Fibroblast of the aortic adventitia (primary cell): ENCODE measurements at places on chromosomes 6 and 20.
A peak's percentile ranks its signal among the peaks of the same experiment; 100 is the strongest.

- no peak for DNase-seq
These were observed 46.5 kb downstream of the NFATC2 start for GRCh38 chr20:51495921-51496545.

- no peak for DNase-seq
These were observed 110.3 kb upstream of the ENPP5 start for GRCh38 chr6:46281110-46281509.

DNA sequence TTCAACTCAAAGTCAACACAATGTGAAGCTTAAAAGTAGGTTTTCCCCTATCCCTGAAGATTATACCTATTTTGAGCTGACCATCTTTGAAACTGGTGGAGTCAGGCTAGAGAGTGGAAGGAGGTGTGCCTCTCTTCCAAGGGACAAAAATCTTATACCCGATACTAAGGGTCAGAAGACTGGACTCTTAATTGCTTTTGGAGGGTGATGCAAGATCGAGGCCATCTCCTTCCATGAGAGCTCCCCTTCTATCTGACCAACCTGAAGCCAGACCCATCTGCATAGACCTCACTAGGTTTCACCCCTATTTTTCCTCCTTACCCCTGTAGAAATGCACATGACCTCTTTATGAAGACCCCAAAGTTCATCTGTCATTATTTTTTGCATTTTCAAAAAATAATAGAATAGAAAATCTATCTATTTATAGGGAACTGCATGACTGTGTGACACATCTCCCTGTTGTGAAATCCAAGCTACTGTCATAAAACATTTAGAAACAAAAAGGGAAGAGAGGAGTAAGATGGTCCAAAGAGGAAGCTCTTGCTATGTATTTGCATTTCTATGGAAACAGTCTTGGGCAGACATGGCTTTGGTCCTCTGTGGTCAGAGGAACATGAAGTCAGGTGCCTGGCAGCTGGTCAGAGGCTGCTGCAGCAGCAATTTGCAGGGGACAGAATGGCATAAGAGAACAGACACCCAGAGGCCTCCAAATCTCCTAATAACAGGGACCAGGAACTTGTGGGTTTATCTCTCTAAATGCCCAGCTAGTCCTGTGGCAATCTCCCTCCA is 349.2 kb downstream of the MAFB start:
- DNase-seq = no peak

DNA sequence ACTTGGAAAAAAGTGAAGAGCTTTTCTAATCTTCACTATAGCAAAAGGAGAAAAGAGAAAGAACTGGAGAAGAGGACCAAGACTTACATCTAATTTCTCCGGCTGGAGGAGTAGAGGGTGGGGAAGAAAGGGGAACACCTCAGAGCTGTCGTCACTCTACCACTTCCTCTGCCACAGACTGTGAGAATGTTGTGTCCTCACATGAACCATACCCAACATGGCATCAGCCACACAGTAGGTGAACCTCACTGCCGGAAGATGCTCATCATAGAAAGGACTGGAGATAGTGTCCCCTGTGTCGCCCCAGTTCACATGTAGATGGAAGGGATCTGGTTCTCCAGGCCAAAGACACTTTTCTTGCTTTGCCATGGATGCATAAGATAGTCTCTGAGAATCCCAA is 604.4 kb upstream of the NOX3 start:
- no peak for DNase-seq

GRCh38 chr20:35334311-35335101 is 42.3 kb upstream of the FAM83C start:
- no peak for DNase-seq

GRCh38 chr6:121439926-121440325 is 4.5 kb downstream of the GJA1 start:
- DNase-seq = peak; percentile 39

DNA sequence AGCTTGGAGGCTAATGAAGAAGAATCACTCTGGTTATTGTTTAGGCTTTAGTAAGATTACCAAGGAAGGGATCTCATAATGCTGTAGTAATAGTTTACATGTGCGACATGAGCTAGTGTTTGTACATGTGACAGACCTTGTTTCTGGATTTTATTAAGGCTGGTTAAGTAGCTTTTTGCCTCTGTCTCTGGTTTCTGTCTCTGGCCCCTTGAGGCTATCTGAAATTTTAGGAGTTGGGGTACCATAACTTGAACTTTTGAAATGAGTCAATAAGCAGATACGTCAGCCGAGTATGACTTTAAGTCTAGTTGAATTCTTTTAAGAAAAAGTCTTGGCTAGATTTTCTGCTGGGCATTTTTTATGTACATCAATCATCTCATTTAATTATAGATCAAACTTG is 9.5 kb downstream of the CBFA2T2 start:
- DNase-seq = no peak

DNA sequence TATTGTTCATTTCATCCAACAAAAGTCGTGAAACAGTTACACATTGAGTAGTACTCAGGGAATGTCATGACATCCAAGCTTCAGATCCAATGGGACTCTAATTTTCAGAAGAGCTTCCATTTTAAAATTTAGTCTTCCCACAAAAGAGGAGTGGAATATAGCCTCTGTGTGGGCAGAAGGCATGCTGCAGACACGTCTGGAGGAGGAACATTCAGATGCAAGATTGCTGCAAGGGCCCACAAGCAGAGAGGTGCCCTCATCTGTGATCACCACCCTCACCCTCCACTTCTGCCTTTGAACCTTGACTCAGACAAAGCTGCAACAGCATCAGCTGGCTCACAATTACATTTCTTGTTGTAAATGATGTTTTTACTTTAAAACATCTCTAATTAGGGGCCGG is 29.9 kb downstream of the NRN1 start:
- DNase-seq = no peak

DNA sequence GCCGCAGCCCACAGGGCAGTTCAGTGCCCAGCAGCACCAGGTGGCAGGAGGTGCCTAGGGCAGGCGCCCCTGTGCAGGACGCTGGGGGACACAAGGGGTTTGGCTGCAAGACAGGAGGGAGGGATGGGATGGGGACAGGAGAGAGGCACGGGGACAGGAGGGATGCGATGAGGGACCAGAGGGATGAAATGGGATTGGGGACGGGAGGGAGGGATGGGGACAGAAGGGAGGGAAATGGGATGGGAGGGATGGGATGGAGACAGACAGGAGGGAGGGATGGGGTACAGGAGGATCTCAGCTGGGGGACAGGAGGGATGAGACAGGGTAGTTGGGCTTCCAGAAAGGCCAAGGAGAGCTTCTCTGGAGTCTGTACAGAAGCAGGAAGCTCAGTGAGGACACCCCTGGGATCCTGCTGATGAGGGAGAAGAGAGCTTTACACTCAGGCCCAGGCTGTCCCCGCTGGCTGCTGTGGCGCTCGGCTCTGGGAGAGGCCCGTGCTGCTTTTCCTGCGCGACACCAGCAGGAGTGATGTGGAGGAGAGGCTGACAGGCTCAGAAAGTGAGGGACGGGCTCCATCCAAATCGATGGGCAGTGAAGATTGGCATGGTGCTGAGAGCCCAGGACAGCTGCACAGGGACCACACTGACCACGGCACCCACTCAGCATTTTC is 400.8 kb downstream of the SMOC2 start:
- no peak for DNase-seq

DNA sequence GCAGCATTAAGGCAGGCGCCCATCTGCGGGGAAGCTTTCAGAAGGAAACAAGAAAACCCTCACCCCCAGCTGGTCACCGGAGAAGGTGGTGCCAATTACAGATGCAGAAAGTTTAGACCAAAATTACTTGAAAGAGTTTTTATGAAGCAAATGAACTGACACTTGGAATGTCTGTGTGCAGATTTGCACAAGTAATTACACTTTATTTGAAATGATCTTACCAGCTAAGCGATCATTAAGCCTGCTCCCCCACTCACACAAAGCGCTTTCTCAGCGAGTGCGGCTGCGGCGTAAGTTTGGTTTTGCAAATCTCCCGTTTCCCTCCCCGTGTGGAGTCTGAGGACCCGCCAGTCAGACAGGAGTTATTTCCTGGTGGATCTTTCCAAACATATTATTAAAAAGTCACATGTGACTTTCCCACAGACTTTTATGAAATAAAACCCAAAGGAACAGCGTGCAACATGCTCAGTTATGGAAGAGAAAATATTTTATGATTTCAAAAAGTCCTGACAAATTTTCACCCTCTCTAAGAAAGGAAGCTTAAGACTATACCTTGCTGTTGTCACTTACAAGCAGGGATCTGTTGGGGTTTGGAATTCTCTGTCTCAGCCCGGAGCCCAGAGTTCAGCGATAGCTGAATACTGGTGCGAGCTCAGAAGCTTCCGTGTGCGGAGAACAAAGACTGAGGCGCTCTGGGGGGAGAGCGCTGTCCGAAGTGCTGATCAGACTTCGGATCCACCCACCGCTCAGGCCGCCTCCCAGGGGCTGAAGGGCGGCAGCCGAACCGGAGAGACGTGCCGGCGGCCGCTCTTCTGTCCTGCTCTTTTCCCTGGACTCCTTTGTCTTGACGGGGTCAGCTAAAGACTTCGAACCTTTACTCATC is 2.7 kb upstream of the MYT1 start:
- DNase-seq = peak; percentile 53

- no peak for DNase-seq
These were observed 85.3 kb downstream of the DLGAP4 start for GRCh38 chr20:36391456-36391855.

DNA sequence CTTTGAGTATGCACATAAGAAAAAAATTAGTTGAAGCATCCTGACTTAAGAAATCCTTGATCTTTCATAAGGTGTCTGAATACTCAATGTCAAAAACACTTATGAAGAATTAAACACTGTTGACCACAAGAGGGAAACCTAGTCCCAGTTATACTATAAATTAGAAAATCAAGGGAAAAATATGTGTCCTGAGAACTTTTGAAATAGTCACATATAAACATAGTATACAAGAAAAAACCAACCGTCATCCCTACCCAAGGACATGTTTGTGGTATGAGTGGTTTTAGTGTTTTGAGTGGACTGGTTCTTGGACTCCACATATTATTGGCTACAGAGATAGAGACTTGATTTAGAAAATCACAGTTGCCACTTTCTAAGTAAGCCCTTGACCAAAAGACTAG is 7.6 kb upstream of the HLA-DRA start:
- DNase-seq = peak; percentile 62

DNA sequence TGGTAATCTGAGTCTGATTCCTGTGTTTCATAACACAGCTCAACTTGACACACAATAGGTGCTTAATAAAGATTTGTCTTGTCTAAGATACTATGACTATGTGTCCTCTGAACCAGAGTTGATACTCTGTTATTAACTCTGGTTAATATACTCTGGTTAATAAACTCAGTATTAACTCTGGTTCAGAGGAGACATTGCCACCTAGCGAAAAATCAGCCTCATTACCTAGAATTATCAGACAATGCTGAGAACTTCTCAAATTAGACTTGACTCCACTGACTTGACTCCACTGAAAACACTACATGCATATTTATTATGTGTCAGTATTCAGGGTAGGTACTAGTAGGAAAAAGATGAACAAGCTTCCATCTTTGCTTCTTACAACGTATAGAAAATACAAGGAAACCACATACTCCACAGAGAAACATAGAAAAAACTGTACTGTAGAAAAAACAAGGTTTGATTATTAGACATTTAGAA is 73.9 kb downstream of the AHI1 start:
- peak; percentile 69 for DNase-seq

DNA sequence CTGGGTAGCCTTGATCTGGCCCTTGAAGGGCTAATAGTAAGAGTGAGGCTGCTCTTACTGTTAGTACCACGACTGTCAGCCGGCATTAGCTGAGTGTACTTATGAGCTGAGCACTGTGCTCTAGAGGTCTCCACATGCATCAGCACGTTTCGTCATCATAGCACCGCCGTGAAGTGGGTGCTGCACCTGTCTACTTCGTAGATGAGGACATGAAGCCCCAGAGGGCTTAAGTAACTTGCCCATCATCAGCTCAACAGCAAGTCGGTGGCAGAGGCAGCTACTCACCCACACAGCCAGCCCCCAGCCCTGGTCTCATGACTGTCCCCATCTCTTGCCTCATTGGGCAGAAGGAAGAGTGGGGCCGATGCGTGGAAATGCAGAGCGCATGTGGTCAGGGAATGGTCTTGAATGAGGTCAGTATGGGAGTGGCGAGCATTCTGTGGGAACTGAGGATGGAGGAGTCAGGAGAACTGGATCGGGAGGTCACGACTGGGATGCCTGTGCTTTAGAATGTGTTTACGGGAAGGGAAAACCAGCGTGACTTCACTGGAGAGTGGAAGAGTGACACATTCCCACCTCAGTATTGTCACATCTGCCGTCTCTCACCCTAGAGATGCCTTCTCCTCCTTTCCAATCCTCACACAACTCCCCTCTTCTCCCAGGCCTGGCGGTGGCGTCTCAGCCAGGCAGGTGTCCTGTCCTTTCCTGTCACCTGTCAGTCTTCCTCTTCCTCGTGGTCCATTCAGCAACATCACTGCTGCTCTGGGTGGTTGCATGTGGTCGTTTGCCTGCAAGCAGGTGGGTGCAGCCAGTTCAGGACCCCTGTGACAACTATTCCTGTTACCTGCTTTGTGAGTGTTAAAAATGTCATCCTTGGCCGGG is 6.0 kb downstream of the SYTL3 start:
- DNase-seq = no peak

GRCh38 chr6:168102315-168102985 is 23.4 kb upstream of the FRMD1 start:
- DNase-seq = no peak

- peak; percentile 14 for DNase-seq
These were observed 80.5 kb downstream of the PRSS35 start for GRCh38 chr6:83592770-83593394.

DNA sequence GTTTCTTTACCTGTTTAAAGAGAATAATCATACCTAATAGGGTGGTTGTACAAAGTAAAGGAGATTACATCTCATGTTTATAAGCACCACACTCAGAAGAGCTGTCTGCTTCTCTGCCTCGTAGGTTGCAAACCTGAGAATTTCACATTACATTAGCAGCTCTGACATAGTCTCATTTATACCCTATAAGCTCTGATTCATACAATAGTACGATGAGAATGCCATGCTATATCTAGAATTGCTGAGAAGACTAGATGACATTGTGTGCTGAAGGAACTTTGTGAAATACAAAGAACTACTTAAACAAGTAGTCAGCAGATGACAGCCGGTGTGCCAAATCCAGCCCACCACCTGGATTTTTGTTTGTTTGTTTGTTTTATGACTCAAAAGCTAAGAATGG is 121.2 kb downstream of the ADAT2 start:
- no peak for DNase-seq

DNA sequence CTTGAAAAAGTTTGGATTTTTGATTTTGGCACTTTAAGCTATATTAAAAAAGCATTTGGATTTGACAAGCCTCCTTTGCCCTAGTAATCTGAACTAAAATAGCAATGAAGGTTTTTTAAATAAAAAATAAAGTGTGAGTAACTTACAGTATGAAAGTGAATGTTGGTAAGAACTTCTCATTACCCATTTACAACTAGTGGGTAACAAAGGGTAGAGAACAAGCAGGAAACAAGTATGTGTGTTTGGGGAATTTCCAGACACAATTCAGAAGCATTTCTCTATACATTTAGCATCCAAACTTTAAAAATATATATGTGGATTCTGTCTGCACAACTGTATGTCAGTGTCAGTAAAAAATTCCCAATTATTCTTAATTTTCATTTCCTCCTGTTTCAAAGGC is 2.9 kb downstream of the TMEM30A start:
- no peak for DNase-seq
